Sciatic nerve (tissue), 2 donors: ENCODE measurements at places on chromosomes 13 and 19.

- DNase-seq = no peak
These were observed 8.0 kb upstream of the KRTDAP start for GRCh38 chr19:35498220-35498619.

DNA sequence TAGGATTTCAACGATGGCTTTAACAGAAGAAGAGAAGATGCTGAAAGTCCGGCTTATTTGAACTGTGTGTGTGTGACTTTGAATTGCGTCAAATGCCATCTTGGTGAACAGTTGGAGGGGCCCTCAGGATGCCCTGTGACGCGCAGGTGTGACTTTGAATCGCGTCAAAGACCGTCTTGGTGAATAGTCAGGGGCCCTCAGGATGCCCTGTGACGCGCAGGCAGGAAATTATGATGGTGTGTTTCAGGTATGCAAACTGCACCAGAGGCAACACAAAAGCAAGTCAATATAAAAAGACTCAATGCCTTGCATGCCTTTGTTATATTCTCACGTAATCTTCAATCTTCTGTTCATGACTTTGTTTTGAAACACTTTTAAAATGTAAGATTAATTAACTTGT, 29.2 kb downstream of the ATP11A start:
- DNase-seq = no peak

DNA sequence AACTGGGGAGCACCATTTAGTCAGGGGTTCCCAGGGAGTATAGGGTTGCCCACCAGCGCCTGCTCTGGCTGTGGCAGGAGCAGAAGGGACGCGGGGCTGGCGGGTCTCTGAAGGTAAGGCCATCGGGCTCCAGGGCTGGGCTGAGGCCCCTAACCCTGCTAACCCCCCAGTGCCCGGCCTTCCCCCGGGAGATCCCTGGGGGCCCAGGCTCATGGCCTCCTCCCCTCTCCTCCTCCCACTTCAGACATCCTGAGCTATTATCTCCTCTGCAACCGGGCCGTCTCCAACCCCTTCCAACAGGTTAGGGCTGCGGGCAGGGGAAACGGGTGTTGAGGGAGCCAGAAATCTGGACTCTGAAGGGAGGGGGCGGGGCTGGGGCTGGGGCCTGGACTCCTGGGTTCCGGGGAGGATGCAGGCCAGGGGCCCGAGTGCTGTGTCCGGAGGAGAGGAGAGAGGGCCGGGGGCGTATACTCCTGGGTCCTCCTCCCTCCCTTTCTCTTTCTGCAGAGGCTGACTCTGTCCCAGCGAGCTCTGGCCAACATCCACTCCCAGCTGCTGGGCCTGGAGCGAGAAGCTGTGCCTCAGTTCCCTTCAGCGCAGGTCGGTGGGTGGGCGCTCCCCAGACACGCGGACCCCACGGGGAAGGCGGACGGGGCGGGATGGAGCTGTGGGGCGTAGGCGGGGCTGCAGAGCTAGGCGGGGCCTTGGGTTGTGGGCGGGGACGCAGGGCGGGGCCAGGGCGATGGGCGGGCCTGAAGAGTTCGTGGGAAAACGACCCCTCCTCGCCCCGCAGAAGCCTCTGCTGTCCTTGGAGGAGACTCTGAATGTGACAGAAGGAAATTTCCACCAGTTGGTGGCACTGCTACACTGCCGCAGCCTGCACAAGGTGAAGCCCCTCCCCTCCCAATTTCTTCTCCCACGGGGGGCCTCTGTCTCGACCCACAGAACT, 15.3 kb downstream of the TTYH1 start:
- DNase-seq = peak; percentile 84

- DNase-seq = no peak
These were observed 22.3 kb downstream of the TMEM161A start for GRCh38 chr19:19115954-19116353.

DNA sequence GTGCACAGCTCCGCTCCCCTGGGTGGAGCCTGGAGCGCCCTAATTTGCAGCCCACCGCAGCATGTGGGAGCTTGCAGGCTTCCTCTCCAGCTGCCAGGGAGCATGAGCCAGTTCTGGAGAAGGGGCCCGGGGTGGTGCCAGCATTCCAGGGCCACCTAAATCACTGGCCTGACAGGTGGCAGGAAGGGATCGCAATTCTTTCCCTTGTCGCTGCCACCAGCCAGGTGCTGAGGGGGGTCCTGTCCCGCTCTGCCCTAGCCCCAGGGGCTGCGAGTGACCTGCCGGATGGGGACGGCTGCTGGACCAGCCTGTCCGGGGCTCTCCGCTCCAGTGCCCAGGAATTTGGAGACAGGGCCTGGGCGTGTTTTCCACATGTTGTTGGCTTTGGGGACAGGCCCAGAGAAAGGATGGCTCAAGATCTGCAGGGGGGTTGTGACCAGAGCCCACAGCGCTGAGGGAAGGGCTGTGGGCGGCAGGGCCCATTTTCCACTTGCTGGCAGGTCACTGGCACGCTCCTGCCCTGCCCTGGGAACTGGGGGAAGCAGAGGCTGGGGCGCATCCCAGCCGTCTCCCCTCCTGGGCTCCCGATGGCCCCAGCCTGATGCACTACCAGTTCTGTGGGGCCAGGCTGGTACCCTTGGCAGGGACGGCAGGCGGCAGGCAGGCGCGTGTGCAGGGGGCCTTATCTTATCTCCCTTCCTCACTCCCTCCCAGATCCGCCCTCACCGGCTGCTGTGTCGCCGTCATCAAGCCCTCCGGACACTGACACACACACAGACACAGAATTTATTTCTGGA, 9.5 kb downstream of the NDUFA11 start:
- no peak for DNase-seq

DNA sequence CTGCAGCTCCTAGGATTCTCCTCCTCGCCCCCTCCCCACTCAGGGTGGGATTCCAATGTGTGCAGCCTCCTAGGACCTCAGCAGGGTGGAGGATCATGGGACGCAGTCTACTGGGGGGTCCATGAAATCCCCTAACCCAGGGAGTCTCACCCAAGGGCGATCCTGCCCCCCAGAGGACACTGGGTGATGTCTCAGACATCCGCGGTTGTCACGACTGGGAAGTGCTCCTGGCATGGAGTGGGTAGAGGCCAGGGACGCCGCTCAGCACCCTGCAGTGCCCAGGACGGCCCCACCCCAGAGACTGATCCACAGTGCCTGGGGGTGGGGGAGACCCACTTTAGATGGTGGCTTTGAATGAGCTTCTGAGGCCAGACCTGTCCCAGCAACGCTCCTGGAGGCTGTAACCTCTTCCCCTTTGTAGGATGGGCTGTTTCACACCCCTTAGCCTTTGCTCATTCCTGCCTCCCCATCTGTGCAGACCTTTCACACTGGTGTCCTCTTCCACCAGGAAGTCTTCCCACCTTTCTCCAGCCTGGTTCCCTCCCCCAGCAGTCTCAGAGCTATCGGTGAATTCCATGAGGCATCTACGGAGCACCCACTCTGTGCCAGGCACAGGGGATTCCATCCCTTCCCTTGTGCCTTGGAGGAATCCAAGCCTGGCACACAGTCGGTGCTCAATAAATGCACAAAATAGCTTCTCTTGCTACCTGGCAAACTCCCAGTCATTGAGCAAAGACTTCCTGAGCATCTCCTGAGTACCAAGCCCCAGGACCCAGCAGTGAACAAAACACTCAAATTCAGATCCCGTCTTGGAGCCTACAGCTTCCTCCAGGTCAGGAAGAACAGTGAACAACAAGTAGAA, 10.5 kb downstream of the SMIM24 start:
- DNase-seq = no peak
